ENCODE measurements at places on chromosomes 13 and 19. TPM values are rescaled to one million over a fixed set of nuclear protein-coding genes. Genes with fewer than 3 reads are reported as not detected.

PROZ gene
- not detected for total RNA-seq

KLK12 gene
- total RNA-seq, result not detected

CFD gene
- 1.7 TPM for total RNA-seq

SLITRK1 gene
- not detected for total RNA-seq

ITGBL1 gene
- total RNA-seq, result 0.60 TPM
